Activated CD4-positive, alpha-beta T cell treated with anti-CD3 and anti-CD28 coated beads for 4 hours (primary cell): ENCODE measurements at places on chromosomes 6 and 20.

- DNase-seq, result no peak
These were observed 3.7 kb upstream of the BICRAL start for GRCh38 chr6:42778122-42778521.

- DNase-seq, result no peak
These were observed 481 bp downstream of the ZNF133 start for GRCh38 chr20:18288749-18289267.

- no peak for DNase-seq
These were observed 1.0 kb downstream of the IGF2R start for GRCh38 chr6:159969921-159970320.

- no peak for DNase-seq
These were observed 1183.8 kb downstream of the HACE1 start for GRCh38 chr6:103675807-103676406.

DNA sequence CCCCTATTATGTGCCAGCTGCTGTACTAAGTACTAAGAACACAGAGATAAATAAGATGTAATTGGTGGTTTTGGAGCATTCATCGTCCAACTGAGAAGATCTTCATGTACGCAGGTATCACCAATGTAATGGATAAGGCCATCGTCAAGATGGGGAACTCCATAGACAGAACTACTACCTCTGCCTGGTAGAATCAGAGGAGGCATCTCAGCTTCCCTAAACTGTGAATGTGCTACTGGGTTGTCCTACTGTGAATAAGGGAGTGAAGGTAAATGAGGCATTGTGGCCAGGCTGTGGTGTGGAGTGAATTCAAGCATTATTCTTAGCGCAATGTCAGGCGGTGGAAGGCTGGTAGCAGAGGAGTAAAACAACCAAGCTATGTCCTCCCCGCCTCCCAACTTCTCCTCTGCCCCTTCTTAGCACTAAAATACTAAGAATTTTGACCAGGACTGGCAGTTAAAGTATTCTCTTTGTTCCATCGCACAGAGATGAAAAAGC lies 68.2 kb downstream of the TBC1D7 start:
- DNase-seq, result no peak

DNA sequence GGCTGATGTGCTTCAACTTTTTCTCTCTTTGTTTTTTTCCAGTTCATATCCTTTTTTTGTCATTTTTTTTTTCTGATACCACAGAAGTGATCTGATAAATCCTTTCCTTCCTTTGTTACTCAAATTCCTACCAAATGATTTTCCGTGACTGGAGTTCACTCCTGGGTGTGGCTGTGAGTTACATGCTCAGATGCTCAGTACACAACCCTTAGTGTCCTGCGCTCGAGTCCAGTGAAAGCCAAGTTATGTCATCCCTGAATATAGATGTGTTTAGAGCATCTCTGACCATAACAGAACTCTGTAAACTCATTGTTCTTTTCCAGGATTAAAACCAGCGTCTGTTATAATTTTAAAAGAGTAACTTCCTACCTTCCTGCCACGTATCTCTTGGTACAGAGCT lies 147.2 kb upstream of the AKAP12 start:
- DNase-seq, result no peak

- peak; percentile 22 for DNase-seq
These were observed 40.1 kb downstream of the ILRUN start for GRCh38 chr6:34656378-34657036.

DNA sequence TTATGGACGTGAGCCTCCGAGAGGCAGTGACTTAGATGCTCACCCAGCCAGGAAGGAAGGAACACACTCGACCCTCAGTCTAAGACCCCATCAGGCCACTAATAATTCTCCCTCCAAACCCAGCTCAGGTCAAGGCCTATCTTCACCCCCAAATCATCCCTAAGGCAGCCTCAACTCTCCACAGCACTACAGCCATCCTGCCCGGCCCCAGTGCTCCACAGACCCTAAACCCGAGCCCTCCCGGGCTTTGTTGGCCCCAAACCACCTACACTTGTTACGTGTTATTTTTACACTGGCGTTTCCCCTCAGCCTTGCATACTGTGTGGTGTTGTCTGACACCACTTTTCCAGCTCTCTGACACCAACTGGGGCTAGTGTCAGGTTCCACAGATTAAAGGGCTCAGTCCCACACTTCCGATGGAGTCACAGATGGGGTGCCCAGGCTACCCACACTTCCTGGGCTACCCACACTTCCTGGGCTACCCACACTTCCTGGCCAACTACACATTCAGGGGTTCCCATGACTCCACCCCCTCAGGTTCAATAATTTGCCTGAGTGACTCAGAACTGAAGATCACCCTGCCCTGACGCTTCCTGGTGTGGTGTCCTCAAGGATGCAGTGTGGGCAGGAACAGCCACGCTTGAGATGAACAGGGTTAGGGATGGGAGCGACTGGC lies 25.3 kb downstream of the RBCK1 start:
- peak; percentile 78 for DNase-seq

- peak; percentile 59 for DNase-seq
These were observed 129.1 kb upstream of the SMLR1 start for GRCh38 chr6:130697995-130698535.

DNA sequence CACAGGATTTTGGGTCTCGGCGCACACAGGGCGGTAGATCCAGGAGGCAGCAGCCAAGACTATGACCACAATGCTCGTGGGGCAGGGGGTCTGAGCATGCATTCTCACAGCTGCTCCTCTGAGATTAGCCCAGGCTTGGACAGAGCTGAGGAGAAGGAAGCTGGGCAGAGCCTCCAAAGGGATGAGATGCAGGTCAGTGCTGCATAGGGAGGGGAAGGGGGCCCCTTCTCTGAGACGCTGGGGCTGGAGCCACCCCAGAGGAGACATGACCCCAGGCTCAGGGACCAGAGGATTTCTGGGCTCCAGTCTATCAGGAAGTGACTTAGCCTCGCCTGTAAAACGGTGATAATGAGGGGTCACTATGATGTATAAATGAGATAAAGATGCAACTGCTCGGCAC lies 93.9 kb downstream of the BFSP1 start:
- DNase-seq, result no peak

- DNase-seq, result no peak
These were observed 16.3 kb upstream of the CST9L start for GRCh38 chr20:23584434-23585199.

DNA sequence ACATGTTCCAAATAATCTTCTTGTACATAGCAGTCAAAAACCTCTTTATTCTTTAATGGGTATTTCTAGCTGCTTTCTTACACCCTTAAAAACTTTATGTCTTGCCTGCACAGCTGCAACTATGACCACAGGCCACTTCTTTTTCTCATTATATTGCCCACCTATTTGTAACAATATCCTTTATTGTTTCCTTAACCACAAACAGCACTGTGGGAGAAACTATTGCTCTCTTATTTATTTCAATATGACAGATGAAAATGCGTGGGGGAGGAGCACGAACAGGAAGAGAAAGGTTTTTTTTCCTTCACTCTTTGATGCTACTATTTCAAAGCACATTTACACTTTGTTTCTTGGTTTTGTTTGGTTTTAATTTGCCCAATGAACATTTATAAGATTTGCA lies 253.5 kb downstream of the GJA1 start:
- DNase-seq, result no peak

- no peak for DNase-seq
These were observed 26.3 kb downstream of the ITCH start for GRCh38 chr20:34389206-34389953.

- DNase-seq, result no peak
These were observed 211.8 kb downstream of the PLCB4 start for GRCh38 chr20:9280666-9281065.

- DNase-seq, result no peak
These were observed 46.4 kb upstream of the ADTRP start for GRCh38 chr6:11824986-11825385.

- DNase-seq, result peak; percentile 45
These were observed at the start of gene SCRT2 for GRCh38 chr20:675453-676314. TSS of gene SCRT2 (minus strand) at chr20:675802. CDS start at chr20:675601, 201 bp downstream.

- peak; percentile 19 for DNase-seq
These were observed 27.3 kb downstream of the NQO2 start for GRCh38 chr6:3026791-3027626.

DNA sequence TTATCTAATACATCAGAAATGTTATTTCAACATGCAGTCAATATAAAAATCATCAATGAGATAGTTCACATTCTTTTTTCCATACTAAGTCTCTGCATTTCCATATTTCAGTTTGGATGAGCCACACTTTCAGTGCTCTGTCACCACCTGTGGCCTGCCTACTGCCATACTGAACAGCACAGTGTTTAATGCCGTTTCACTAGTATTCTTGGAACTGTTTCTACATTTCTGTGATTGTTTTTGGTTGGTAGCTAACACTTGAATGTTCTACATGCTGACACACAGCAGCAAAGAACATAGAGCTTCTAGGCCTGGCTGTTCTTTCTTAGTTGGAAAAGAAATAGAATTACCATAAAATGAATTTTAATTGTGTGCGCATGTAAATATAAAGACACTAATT lies 61.4 kb upstream of the KIF25 start:
- no peak for DNase-seq

GRCh38 chr20:13656721-13657368 lies 18.1 kb upstream of the TASP1 start:
- DNase-seq, result no peak

GRCh38 chr6:33297406-33297955 lies 1.3 kb downstream of the RGL2 start:
- no peak for DNase-seq

DNA sequence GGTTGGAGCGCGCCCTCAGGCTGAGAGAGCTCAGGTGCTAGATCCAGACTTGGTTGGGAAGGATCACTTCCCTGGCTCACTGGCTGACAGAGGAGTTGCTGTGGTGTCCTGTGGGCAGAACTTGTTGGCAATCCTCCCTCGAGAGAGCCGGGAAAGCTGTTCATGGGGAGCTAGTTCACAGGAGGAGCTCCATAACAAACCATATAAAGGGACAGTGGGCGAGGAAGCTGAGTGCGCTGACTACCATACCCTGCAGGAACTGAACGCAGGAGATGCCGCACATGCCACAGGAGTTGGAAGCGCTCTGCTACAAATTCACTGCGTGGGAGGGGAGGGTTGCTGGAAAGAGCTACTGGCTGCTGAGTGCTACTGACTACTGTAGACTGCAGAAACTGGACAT lies 243.2 kb downstream of the OGFRL1 start:
- no peak for DNase-seq

DNA sequence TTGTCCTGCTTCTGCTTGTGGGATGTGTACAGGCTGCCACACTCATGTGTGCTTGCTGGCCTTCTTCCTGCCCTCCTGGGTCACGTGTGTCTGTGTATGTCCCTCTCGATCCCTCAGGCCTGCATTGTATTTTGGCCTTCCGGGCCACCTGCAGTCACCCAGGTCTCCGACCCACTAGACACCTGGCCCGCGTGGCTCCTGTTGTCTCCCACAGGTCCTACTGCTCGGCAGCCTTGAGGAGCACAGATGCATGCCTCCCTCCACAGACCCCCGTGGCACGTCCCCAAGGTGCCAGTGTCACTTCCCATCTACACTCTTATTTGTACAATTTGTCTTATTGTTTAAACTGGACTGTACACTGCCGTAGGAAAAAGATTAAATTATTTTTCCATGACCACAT lies 43.1 kb downstream of the FOXC1 start:
- DNase-seq, result no peak

DNA sequence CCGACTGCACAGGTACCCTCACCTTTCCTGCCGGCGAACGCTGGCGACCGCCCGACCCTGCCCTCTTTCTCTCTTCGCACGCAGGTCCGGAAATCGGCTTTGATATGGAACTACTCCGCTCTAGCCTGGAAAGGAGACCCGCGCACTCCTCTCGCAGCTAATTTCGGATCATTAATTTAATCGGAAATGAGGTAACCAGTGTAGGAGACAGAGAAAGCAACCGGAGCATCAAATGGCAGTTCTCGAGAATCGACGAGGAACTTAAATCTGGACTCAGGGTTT lies 949 bp upstream of the ATXN1 start:
- no peak for DNase-seq

- DNase-seq, result no peak
These were observed 55.4 kb downstream of the MBOAT1 start for GRCh38 chr6:20156824-20157223.

GRCh38 chr6:89311853-89312531 lies 3.1 kb downstream of the GABRR2 start:
- DNase-seq, result no peak

- no peak for DNase-seq
These were observed 115.7 kb downstream of the TMEM242 start for GRCh38 chr6:157207521-157208076.

GRCh38 chr6:39495640-39496039 lies 173.1 kb upstream of the KCNK16 start:
- no peak for DNase-seq

- DNase-seq, result no peak
These were observed 661.3 kb downstream of the CD109 start for GRCh38 chr6:74357321-74357720.

- no peak for DNase-seq
These were observed 90.6 kb downstream of the TIAM2 start for GRCh38 chr6:155085582-155086257.

DNA sequence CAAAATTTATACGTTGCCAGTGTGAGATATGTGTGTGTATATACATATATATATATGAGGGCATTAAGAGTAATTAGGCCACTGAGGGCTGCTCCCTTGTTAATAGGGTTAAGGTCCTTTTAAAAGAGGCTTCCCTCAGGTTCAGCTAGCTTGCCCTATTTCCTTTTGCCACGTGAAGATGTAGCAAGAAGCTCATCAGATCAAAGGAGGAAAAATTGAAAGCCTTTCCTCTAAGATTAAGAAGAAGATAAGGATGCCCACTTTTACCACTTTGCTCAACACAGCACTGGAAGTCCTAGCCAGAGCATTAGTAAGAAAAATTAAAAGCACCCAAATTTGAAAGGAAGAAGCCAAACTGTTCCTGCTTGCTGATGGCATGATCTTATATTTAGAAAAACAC lies 33.2 kb upstream of the ISM1 start:
- no peak for DNase-seq
